ENCODE measurements at places on chromosomes 6 and 20. TPM values are rescaled to one million over a fixed set of nuclear protein-coding genes. Genes with fewer than 3 reads are reported as not detected.

ASCC3 gene
- 27.1 TPM for total RNA-seq

DNA sequence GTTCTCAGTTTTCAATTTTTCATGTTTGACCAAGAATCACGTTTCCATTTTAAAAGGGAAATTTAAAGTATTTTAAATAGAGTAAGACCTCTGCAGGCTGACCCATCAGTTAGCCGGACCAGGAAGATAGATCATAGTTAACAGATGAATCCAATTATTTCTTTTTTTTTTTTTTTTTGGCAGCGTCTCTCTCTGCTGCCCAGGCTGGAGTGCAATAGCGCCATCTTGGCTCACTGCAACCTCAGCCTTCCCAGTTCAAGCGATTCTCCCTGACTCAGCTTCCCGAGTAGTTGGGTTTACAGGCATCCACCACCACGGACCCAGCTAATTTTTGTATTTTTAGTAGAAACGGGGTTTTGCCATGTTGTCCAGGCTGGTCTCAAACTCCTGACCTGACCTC is 256.7 kb upstream of the CNR1 start:
- no peak for DNase-seq

MMP24 gene
- total RNA-seq: 1.4 TPM

DNA sequence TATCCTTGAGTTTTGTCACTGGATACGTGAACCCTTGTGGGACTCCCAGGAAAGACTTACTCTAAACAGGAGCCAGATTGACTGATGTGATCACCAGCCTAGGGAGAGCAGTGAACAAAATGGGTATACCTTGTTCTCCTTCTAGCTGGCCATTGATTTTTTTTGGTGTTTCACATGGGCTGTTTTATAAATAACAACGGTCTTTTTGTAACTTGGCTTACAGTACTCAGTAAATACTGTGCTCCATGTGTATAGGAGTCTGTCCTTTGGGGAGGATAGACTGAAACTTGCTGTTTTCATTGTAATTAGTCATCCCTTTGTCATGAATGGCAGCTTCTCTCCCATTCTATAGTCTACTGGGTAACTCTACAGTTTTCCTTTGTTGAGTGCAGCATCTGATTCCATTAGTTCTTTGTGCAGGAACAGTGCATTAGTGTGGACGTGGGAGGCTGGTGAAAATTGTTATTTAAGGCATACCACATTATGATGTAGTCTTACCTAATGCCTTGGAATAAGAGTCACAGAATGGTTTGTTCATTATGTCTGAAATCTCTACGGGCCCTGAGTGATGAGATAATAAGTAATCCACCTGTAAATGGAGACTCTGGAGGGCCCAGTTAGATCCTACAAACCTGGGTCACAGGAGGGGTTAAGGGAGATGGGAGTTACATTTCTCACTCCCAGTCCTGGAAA is 89.5 kb downstream of the TIAM2 start:
- no peak for DNase-seq

DNA sequence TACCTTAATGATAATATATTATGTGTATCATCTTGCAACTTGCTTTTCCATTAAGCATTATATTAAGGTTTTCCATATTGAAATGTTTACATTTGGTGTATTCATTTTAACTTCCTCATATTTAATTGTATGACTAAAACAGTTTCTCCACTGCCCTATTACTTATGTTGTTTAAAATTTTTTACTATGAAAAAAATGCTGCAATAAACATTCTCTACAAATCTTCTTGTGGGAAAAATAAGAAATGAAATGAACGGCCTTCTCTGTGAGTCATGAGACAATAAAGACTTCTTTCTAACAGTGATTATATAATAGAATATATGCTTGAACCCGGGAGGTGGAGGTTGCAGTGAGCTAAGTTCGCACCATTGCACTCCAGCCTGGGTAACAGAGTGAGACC is 25.5 kb downstream of the FASTKD5 start:
- no peak for DNase-seq

DNA sequence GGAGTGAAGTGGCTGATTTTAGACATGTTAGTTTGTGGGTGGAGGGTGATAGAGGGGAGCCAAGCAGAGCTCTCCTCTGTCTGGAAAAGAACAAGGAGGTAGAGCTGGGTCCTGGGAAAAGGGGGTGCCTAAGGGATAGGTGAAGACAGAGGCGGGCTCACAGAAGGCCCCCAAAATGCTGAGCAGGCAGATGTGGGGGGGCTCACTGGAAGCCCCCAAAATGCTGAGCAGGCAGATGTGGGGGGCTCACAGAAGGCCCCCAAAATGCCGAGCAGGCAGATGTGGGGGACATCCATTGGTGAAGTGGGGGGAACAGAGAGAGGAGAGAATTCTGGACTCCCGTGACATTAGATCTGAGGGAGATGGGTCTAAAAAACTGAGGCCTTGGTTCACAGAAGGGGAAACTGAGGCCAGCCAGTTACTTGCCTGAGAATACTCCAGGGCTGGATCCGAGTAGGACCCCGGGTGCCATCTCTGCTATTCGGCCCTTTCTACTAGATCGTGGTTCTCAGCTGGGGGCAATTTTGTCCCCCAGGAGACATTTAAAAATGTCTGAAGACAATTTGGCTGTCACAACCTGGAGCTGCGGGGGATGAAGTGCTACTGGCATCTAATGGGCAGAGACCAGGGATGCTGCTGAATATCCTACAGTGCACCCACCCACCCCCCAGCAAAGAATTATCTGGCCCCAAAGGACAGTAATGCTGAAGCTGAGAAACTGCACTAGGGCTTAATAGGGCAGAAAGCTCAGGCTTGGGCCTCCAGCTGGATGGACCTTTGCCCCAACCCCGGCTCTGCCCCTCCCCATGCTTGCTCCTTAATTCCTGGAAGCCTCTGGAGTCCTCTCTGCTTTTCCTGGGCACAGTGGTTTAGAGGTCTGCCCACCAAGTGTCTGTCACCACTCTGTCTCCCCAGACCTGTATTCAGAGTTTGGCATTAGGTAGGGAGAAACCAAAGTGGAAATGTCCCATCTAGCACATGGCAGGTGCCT is 2.1 kb downstream of the LPIN3 start:
- peak; percentile 41 for DNase-seq

GRCh38 chr6:81727876-81728517 is 24.5 kb downstream of the TENT5A start:
- DNase-seq: no peak

- no peak for DNase-seq
These were observed 110.3 kb downstream of the COL19A1 start for GRCh38 chr6:69976591-69977090.

All from sigmoid colon (tissue), 7 donors.